ENCODE measurements at places on chromosomes 16 and 17. TPM values are rescaled to one million over a fixed set of nuclear protein-coding genes. Genes with fewer than 3 reads are reported as not detected.

Gene SOX15
- not detected for total RNA-seq

Gene HBQ1
- total RNA-seq: 4.1 TPM

DNA sequence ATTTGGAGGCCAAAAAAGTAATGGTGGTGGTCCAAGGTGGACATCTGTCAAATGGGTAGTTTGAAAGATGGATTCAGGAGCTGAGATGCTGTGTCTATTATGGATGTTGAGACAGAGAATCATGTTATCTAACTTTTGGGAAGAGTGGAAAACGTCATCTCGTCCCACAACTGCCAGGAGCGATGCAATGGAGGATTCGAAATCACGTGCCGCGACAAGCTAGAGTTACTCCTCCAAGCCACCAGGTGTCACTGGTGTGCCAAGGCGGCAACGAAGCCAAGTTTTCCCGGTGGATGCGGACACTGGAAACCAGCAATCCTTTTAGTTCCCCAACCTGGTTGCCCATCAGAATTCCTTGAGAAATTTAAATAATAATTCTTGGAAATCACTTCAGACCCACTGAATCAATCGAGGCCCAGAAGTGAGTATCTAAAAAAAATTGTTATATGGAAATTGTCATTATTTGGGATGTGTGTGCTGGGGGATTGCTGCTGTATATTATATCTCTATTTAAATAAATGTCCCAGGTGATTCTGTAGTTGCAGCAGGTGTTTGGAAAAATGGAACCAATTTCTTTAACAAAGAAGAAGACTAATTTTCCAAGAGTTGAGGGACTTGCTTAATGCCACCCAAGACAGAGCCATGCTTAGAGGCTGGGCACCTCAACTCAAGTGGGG lies 206.1 kb downstream of the HAPSTR1 start:
- DNase-seq: peak; percentile 25

Gene RASL10B
- total RNA-seq: 0.77 TPM

- no peak for DNase-seq
Observed at GRCh38 chr17:10156948-10157607, 41.3 kb downstream of the GAS7 start.

- DNase-seq: no peak
Observed at GRCh38 chr17:59863616-59864015, 29.1 kb downstream of the TUBD1 start.

Gene KRTAP9-7
- total RNA-seq: not detected

DNA sequence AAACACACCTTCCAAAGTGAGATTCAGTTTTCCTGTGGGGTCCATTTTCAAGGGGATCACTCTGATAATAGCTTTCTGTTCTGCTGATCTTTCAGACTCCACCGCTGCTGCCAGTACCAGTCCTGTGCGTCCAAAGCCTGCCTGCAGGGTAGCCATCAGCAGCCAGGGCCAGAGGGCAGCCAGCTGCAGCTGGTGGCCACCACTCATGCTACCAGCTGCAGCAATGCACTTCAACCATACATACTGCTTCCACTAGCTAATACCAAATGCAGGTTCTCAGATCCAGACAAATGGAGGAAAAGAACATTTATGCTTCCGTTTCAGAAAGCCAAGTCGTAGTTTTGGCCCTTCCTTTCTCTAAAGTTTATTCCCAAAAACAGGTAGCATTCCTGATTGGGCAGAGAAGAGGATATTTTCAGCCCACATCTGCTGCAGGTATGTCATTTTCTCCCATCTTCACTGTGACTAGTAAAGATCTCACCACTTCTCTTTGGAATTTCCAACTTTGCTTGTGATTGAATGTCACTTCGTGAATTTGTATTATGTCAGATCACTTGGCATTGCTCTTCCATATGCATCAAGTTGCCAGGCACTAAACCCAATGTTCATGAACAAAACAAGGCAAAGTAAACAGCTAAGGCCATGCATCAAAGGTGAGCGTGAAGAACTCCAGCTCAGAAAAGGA lies 1.8 kb downstream of the RNF43 start:
- DNase-seq: no peak

DNA sequence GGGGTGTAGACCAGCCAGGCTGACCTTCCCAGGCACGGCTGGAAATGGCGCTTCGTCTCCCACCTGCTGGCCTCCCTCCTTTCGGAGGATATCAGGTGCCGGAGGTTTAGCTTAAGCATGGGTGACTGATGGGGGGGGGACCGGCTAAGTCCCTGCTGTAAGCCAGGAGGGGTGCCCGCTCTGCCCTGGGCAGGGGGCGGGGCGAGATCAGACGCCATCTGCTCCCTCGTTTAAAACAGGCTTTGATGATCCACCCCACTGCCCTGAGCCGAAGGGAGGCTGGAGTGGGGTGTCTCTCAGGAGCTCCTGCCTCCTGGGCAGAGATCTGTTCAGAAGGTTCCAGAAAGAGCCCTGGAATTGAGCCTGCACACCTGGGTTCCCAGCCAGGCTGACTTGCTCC lies 26.0 kb downstream of the C16orf74 start:
- DNase-seq: no peak

DNA sequence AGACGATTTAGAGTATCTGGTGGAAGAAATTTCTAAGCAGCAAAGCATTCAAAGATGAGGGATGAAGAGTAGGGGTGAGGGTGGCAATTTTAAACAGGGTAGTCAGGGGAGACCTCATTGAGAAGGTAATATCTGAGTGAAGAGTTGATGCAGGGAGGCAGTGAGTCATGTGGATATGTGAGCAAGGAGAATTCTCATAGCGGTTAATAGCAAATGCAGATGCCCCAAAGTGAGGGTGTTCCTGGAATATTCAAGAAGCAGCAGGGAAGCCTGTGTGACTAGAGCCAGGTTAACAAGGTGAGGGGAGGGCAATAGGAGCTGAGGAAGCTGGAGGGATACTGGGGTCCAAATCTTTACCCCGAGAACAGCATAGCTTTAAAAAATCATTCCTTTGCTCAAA lies 114.3 kb downstream of the SPACA3 start:
- no peak for DNase-seq

Gene CEP95
- 100.0 TPM for total RNA-seq

Gene MYL11
- total RNA-seq: not detected

Gene G6PC1
- total RNA-seq: not detected

Gene OR3A3
- not detected for total RNA-seq

Gene ITGB3
- 25.5 TPM for total RNA-seq

Gene FOXO3B
- 8.9 TPM for total RNA-seq

Gene DNASE1L2
- total RNA-seq: 0.97 TPM

- no peak for DNase-seq
Observed at GRCh38 chr16:85715169-85716021, 26.6 kb upstream of the GINS2 start.

Gene QPRT
- 54.3 TPM for total RNA-seq

- no peak for DNase-seq
Observed at GRCh38 chr17:38750312-38751121, 2.0 kb upstream of the PSMB3 start.

DNA sequence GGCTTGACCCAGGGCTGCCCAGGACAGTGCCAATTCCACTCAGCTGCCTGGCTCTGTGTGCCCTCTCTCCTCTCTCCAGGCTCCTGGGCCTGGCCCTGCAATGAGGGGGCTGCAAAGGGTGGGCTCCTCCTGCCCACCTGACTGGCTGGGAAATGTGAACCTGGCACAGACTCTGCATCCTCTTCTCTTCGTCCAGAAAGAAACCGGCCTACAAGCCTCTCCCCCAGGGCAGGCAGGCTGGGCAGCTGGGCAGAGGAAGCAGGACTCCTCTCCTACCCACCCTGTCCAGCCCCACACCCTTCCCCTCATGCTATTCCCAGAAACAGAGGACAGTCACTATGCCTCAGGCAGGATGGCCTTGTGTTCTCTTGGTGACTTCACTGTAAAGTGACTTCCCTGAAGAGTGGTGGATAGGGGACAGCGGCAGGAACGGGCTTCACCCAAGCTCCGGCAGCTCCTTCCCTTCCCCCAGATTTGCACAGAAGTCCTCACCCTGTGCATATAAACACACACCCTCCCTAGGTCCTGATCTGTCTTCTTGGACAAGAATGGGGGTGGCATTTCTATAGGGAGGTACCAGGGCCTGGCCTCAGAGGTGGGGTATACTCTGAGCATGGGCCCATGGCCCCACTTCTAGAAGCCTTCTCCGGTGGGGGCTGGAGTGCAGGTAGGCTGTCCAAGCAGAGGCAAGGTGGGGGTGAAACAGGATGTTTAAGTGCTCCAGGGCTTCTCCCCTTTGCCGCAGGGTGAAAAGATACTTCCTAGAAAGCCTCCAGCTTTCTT lies 4.9 kb upstream of the STAT5A start:
- DNase-seq: peak; percentile 7

DNA sequence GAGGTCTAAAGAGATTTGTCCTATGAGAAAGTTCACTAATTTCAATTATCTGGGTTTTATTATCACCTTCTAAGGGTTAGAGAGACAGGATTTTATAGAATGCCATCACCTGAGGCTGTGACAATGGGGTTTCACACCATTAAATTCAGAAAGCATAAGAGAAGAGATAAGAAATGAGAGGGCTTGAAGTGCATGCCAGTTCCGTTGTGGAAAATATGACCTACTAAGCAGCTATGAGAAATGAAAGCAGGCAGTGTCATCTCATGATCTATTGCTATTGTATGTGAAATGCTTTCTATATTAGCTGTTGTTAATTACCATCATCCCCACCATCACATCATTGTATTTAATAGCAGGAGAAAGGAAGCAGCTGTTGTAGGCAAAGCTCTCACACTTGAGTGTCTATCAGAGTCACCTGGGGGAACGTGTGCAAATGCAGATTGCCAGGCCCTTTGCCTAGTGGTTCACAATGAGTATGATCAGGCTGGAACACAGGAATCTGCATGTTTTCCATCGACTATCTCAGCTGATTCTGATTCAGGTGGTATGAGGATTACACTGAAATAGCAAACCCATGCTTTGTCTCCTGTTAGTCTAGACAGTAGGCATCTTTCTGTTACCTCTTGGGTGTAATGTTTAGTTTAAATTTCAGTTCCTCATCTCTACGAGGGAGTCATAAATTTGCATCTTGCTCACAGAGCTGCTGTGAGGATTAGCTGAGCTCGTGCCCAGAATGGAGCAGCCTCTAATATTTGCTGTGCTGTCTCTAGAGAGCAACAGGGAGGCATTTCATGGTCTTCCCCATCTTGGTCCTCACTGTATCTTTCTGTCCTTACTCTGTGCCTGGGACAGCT lies 256.4 kb downstream of the CDH13 start:
- no peak for DNase-seq

DNA sequence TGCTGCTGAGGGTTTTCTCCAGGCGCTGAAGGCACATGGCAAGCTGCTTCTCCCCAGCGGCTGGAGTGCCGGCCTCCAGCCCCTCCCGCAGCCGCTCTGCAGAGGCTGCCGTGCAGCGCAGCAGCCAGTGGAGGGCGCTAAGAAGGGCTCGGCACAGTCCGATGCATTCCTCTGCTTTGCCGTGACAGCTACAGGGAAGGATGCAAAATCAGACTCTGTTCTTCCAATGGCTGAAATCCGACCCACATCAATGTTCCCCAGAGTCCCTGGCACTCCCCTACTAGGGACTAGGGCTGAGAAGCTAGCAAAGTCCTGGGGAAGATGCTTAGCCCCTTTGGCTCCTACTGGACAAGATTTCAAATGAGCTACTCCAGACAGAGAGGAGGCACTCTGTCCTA lies 19.0 kb downstream of the MED24 start:
- no peak for DNase-seq
